Activated effector memory CD4-positive, alpha-beta T cell treated with anti-CD3 and anti-CD28 coated beads, Interleukin-2, amount 50 U/mL, for 16 hours (primary cell): ENCODE measurements at places on chromosomes 16 and 17.

- DNase-seq, result no peak
Measured at GRCh38 chr17:32993977-32994376, 2.3 kb downstream of the SPACA3 start.

GRCh38 chr16:58098207-58099096, 30.7 kb downstream of the CFAP20 start:
- no peak for DNase-seq

DNA sequence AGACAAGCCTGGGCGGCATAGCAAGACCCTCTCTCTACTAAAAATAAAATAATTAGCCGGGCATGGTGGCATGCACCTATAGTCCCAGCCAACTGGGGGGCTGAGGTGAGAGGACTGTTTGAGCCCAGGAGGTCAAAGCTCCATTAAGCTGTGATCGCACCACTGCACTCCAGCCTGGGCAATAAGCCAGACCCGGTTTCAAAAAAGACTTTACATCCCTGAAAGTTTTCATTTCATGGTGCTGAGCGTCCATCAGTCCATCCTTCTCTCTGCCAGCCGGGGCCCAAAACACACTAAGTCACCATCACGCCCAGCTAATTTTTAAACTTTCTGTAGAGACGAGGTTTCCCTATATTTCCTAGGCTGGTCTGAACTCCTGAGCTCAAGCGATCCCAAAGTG, 10.6 kb downstream of the RAB40B start:
- DNase-seq, result no peak

GRCh38 chr16:8493972-8494371, 96.3 kb downstream of the TMEM114 start:
- DNase-seq, result no peak

DNA sequence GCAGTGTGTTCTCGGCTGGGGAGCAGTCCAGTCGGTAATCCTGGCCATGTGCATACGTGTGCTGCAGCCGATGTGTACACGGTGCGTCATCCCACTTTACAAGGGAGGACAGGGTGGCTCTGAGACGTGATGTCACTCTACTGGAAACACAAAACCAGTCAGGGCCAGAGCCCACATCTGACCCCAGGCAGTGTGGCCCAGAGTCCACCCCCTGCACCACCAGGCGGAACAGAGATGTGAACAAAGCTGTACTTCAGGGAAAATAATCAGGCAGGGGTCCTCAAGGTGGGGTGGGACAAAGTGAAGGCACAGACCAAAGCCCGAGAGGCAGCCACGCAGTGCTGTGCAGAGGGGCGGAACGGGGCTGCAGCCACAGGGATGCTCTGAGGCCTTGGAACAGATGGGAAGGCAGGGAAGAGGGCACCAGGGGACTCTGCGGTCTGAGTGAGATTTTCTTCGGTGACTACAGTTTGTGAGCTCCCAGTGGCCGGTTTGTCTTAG, 181.5 kb downstream of the ZNF423 start:
- no peak for DNase-seq

GRCh38 chr17:43673516-43674323, 12.0 kb upstream of the MEOX1 start:
- peak; percentile 92 for DNase-seq

- DNase-seq, result no peak
Measured at GRCh38 chr17:15469260-15469659, 1.8 kb upstream of the CDRT4 start.

DNA sequence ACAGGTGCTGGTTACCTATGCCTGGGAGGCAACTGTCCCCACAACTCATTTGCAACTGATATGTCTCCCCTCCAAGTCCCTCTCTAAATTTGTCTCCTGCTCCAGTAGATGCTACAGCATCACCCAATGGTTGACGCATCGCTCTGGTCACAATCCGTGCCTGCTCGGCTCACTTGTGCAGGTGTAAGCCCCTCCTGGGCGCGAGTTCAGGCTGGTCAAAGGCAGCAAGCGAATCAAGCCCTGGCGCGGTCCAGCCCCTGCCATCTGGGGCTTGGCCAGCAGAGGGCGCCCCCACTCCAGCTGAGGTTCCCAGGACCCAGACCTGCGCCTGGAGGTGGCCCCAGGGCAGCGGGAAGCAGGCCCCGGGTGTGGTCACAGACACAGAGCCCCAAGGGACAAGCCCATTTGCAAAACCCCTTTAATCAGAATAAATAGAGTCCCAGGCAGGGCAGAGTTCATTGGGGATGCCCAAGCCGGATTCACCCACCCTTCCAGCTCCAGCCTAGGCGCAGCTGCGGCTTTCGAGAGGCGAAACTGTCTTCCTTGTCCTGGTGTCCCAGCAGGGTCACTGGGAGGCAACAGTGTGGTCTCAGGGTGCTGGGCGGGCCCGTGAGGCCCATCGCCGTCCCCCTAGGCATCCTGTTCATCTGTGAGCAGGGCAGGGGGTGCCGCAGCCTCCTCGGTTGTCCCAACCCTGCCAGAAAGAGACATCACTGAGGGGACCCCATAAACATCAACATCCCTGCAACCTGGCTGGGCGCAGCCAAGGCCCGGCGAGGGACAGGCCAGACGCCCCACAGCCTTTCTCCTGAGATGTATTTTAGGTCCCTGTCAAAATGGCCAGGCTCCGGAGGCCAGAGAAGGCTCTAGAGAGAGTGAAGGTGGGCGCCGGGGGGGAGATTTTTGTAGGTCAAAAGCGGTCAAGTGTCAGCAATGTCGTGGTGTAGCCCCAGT, 15.8 kb downstream of the TMC6 start:
- peak; percentile 93 for DNase-seq

GRCh38 chr16:12557786-12558185, 245.9 kb downstream of the CPPED1 start:
- no peak for DNase-seq

DNA sequence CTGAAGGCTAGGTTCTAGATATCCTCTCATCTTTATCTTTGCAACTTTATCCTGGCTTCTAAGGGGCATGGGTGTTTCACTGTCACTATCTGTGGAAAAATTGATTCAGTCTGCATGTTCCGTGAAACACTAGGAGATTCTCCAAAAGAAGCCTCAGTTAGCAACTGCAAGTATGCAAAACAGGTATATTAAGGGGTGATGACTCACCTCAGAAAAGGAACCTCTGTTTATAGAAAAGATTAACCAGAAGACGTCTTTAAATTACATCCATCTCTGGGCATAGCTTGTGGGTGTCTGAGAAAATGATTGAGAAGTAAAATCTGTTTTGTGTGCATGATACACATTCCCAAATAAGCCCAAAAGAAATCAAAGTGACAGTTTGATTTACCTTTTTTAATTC, 353.8 kb upstream of the HSBP1 start:
- DNase-seq, result no peak

- no peak for DNase-seq
Measured at GRCh38 chr16:52932321-52932720, 120.4 kb downstream of the CHD9NB start.

DNA sequence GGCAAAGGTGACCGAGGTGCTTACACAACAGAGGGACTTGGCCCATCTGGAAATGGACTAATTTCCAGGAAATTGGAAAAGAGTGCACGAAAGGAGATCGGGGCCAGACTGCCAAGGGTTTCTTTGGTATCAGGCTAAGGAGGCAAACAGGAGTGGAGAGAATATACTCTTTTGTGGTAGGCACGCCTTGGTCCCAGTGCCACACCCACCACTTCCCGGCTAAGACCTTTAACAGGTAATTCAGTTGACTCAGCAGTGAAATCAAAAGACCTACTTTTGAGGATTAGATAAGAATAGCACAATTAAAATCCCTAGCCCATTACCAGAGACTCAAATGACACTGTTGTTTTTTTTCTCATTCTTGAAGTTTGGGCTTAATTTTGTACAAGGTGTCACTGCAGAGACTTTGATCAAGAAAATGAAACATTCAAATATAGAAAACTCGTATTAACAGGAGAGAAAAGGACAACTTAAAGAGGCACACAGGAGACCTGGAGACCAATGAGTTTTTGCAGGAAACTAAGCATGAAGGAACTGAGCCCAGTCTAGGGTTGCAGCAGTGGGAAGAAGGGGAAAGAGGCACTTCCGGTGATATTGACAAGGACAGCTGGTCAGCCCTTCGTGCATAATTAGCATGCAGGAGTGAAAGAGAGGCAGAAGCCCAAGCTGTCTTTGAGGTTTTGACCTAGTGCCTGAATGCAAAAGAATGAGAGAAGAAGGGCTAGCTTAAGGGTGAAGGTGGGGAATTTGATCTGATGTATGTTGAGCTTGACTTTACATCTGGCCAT, 265.5 kb upstream of the CCL2 start:
- no peak for DNase-seq

- DNase-seq, result no peak
Measured at GRCh38 chr16:71492786-71493185, 3.7 kb upstream of the ZNF19 start.

GRCh38 chr17:76598004-76598439, 12.4 kb upstream of the ST6GALNAC2 start:
- peak; percentile 31 for DNase-seq

DNA sequence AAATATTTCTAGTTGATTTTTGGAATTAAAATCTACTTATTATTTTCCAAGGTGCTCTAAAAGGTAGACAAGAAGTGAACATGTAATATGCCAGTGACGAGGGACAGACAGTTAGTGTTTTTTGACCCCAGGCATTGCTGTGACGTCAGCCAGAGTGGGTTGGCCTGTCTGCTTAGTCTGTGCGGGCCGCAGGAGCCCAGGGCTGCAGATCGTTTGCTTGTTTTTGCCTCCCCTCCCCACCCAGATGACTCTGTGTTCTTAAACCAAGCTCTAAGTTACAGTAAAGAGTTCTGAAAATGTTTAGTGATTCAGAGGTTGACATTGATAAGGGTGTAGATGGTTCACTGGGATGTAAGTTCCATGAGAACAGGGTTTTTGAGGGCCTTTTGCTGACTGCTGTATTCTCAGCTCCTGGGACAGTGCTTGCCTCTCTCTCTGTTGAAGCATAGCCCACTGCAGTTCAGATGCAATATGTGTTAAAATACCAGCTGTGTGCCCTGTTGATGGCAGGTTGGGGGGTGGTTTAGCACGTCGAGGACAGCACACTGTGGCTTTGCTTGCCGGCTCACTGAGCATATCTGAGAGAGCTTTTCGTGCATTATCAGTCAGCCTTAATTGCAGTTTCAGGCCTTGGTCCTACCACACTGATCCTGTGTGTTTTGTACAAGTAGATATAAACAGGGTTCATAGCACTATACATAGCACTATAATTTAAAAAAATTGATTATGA, 64.8 kb downstream of the SEC14L1 start:
- peak; percentile 17 for DNase-seq

DNA sequence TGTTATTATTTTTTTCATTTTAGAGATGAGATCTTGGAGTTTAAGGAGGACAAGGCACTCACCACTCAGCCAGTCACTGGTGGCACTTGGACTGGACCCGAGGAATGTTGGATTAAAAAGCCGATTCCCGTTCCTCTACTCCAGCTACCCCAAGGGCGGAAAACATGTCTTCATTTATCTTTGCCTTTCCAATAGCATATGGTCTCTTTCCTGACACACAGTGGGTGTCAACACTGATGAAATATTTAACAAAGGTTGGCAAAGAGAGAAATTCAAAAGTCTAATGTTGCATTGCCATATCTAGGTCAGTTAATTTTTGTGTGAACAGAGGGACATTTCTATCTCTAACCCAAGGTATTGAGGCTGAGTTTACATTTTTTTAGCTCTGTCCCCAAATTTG, 459.7 kb downstream of the RBFOX1 start:
- DNase-seq, result no peak

GRCh38 chr17:63438092-63439051, 7.7 kb downstream of the CYB561 start:
- no peak for DNase-seq

DNA sequence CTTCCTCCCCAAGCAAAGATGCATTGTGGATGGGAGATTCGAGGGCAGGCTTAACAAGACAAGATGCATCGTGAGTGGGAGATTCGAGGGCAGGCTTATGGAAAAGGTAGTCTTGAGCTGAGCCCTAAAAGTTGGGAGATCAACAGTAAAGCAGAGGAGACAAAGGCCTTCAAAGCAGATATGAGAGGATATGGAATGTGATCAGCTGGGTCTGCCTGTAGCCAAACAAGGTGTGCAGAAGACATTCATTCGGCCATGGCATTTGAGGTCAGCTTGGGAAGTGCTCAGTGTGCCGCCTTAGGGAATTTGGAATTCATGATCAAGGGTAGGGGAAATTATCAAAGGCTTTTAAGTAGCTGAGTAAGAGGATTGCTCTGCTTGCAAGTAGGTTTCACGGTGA, 39.5 kb downstream of the DNAH9 start:
- no peak for DNase-seq

GRCh38 chr16:11202260-11203091, 53.5 kb downstream of the SOCS1 start:
- DNase-seq, result no peak

- peak; percentile 63 for DNase-seq
Measured at GRCh38 chr17:64773836-64774761, 112.0 kb upstream of the SMURF2 start.

- DNase-seq, result no peak
Measured at GRCh38 chr16:20866801-20867200, 33.4 kb downstream of the DCUN1D3 start.

DNA sequence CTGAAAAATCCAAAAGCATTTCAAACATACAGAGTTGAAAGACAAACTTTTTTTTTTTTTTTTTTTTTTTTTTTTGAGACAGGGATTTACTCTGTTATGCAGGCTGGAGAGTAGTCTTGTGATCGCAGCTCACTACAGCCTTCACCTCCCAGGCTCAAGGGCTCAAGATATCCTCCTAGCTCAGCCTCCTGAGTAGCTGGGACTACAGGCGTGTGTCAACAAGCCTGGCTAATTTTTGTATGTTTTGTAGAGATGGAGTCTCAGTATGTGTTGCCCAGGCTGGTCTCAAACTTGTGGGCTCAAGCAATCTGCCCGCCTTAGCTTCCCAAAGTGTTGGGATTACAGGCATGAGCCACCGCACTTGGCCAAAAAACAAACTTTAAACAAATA, 64.2 kb upstream of the KIFC3 start:
- no peak for DNase-seq

DNA sequence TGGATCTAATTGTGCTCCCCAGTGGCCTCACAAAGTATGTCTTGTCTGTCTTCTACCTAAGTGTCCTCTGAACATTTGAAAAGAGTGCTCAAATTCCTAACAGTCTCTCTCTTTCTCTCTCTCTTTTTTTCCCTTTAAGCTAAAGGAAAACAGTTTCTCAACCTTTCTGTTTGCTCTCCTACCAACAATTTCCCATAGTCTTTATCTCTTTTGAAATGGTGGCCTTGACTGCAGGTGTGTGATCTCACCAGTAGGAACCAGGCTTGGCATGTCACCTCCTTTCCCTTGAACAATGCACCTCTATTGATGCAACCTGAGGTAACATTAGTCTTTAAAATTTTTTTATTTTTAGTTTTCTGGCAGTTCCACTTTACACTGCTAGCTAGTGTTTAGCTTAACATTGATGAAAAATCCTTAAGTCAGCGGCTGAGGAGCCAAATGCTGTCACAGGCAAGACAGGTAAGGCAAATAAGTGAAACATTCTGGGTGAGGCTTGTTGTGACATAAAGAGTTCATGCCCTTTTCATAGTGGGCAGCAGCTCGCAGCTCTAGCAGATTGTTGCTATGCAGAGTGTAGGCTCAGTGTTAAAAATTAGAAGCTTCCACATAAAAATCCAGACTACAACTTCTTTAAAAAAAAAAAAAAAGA, 273.4 kb downstream of the HAPSTR1 start:
- DNase-seq, result no peak

DNA sequence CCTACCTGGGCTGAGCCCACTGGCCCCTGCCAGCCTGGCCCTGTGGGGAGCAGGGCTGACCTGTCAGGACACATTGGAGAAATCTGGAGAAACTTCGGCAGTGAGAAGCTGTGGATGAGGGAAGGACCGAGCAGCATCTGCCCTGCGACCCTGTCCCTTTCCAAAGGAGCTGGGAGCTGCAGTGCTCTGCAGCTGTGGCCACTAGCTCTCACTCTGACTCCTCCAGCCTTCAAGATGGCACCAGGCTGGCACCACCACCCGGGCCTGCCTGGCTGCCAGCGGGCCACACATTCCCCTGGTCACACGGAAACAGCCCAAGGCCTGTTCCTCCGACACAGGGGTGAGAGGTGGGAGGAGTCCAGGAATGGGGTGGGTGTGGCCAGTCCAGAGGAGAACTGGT, 30.1 kb downstream of the CD300LG start:
- no peak for DNase-seq
